ENCODE measurements at places on chromosomes 6 and 20.

DNA sequence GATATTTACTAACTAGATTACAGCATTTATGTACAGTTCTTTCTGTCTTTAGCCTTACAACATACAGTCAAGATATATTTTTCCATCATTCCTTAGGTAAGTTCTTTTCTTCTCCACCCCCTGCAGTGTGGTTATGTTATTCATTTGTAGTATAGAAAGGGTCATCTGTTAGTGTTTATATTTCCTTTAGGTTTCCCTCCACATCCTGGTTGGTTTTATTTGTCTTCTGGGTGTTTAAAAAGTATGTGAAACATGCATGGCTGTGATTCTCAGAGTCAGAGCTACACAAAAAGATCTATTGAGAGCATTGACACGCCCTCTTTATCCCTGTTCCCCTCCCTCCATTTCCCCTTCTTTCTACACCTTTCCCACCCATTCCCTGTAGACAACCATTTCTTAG is 20.1 kb downstream of the DHX35 start:
- DNase-seq, result no peak

- DNase-seq, result no peak
Observed at GRCh38 chr20:52984451-52984810, 12.3 kb downstream of the TSHZ2 start.

- no peak for DNase-seq
Observed at GRCh38 chr20:61835301-61835700, 230.4 kb downstream of the TAF4 start.

GRCh38 chr20:62367633-62368391 is 700 bp upstream of the LAMA5 start:
- no peak for DNase-seq

GRCh38 chr6:15491255-15491985 is 171.4 kb downstream of the DTNBP1 start:
- DNase-seq, result peak; percentile 55

Measured in activated T-helper 1 cell treated with anti-CD3 and anti-CD28 coated beads, Interleukin-12 subunit alpha, Interleukin-12 subunit beta, Interleukin-2, Interleukin-4 antibody, amounts not matched to agents 30 ng/mL and 10 ng/mL and 1 ng/mL, durations not matched to agents 14 hours and 24 hours and 36 hours (primary cell).